ENCODE measurements at places on chromosomes 4 and X. TPM values are rescaled to one million over a fixed set of nuclear protein-coding genes. Genes with fewer than 3 reads are reported as not detected.

The LDB2 gene
- 102 TPM for polyA plus RNA-seq

The RTL5 gene
- 20.2 TPM for polyA plus RNA-seq

The CNGA1 gene
- 1.4 TPM for polyA plus RNA-seq

The SPP1 gene
- polyA plus RNA-seq, result 195 TPM

DNA sequence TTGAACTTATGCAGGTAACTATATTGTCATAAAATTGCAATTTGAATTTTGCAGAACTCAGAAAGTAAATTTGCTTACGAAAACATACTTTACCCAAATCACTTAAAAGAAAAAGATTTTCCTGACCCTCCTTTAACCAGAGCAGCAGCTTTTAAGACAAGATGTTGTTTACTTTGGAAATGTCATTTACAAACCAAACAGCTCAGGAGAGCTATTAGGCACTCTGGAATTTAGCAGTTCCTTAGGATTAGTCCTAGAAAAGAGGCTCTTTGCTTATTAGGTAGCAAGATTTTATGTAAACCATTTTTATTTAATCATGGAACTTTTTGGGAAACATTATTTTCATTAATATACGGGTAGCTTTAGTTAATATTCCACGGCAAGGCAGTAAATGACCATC lies 765.7 kb upstream of the POU3F4 start:
- DNase-seq, result no peak

- DNase-seq, result no peak
Measured at GRCh38 chr4:4289597-4289940, 385 bp downstream of the LYAR start.

DNA sequence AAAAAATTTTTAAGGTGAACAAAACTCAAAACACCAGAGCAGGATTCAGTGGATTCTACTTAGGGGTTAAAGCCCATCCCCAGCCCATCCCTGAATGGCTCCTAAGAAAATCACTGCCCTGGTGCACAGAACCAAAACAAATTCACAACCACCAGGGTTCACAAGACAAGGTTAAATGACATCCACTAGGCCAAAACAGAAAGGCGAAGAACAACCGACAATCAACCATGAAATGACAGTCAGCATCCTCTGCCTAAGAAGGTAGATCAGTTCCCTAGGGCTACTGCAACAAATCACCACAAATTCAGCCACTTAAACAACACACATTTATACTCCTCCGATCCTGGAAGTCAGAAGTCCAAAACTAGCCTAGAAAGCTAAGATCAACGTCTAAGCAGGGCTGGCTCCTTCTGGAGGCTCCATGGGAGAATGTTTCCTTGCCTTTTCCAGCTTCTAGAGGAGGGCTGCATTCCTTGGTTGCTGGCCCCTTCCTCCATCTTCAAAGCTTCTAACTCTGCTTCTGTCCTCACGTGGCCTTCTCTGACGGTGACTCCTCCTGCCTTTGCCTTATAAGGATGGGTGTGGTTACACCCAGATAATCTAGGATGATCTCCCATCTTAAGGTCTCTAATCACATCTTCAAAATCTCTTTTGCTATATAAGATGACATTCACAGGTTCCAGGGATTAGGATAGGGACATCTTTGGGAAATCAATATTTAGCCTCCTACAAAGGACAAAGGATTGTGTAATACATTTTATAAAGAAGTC lies 1.8 kb downstream of the CCNQ start:
- no peak for DNase-seq

DNA sequence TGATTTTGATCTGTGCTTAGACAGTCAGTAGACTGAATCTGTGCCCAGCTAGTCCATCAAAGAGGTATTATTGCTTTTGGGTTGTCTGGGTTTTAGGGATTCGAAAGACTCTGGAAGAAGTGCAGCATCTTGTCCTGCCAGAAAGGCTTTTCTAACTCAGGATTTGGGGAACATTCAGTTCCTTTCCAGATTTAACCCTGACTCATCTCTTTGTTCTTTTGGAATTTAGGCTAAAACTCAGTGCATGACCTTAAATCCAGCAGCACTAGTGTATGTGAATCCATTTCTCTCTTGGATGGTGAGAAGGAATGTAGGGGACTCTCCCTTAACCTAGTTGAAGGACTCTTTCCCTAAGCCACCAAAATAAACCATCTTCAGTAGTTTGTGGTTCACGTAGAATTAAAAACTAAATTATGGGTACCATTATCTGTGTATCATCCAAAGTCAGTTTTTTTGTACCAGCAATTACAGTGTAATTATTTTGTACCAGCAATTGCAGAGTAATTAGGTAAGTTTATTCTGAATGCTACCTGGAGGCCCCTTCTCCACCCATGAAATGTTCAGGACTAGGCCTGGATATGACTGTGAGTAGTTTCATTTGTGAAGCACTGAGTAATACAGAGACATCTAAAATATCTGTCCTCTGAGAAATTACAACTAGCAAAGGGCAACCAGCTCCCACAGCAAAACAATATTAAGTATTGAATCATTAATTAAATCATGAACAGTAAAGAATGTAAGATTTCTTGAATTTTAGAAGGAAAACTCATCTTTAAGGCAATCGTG lies 384.0 kb downstream of the TMA16 start:
- DNase-seq, result no peak

DNA sequence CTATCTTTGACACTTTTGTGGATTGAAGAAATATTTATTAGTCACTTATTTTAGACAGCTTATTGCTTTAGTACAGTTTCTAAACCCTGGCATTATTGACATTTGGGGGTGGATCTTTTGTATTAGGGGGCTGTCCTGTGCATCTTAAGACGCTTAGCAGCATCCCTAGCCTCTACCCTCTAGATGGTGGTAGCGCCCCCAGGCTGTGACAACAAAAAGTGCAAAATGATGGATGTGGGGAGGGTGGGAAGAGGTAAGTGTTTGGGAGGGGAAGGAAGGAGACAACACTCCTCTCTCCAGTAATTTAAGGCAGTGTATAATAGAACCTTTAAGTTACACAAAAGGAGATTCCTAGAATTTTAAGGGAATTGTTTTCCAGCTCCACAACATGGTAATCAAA lies 1210.6 kb downstream of the C4orf33 start:
- no peak for DNase-seq

DNA sequence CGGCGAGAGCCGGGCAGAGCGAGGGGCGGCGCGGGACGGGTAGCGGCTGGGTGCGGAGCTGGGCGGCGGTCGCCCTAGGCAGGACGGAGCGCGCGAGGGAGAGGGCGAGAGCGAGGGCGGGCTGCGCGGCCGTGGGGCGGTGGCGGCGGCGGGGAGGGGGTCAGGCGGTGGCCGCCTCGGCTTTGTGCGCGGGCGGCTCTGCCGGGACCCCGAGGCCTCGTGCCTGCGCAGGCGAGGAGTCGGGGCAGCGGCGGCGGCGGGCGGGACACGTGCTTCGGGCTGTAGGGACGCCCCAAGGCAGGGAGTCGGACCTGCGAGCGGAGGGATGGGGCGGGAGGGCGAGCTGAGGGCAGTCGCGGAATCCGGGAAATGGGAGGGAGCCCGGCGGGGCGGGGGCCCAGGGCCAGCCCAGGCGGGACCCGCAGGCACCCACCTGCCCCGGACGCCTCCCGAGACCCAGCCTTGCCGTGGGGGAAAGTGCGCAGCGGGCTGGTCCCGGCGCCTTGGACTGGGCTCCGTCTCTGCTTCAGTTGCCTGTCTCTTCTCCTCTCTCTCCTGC lies 465 bp downstream of the BMPR1B start:
- DNase-seq, result peak; percentile 14

DNA sequence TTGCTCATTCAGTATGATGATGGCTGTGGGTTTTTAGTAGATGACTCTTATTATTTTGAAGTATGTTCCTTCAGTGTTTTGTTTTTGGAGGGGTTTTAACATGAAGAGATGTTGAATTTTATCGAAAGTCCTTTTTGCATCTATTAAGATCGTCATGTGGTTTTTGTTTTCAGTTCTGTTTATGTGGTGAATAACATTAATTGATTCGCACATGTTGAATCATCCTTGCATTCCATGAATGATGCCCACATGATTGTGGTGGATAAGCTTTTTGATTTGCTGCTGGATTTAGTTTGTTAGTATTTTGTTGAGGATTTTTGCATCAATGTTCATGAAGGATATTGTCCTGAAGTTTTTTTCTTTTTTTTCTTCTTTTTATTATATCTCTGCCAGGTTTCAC lies 347.4 kb upstream of the EPHA5 start:
- no peak for DNase-seq

- DNase-seq, result no peak
Measured at GRCh38 chr4:10783351-10783750, 98.8 kb upstream of the CLNK start.

- DNase-seq, result no peak
Measured at GRCh38 chr4:165328708-165329107, 1.2 kb downstream of the MSMO1 start.

All from right lung (tissue), 10 donors.